ENCODE measurements at places on chromosomes 11 and 22.

DNA sequence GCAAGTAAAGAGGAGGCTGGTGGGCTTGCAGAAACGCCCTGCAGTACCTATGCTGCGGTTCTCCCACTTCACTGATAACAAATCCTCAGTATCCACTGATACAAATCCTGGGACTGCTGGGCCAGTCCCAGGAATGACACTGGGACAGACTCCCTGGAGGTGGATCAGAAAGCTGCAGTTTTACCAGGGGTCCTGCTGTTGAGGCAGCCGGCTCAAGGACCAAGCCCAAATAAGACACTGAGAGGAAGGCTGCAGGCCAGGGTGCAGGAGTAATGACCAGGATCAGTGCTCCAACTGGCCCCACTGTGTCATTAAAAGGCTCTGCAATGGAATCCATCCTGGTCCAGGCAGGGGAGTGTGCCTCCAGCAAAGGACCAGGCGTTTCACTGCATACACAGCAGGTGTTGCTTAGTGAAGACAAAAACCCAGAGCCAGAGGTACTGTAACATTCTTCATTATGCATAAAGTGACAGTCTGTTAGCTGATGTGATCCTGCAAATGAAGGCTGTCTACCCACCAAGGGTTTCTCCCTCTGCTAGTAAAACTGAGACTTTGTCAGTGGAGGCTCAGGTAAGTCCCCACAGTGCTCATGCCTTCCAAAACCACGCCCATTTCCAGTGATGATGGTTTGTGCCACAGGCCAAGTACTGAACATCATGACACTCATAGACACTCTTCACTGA lies 1.4 kb upstream of the C22orf39 start:
- no peak for DNase-seq

- DNase-seq = no peak
These were observed 28.9 kb downstream of the CARD18 start for GRCh38 chr11:105110688-105111030.

DNA sequence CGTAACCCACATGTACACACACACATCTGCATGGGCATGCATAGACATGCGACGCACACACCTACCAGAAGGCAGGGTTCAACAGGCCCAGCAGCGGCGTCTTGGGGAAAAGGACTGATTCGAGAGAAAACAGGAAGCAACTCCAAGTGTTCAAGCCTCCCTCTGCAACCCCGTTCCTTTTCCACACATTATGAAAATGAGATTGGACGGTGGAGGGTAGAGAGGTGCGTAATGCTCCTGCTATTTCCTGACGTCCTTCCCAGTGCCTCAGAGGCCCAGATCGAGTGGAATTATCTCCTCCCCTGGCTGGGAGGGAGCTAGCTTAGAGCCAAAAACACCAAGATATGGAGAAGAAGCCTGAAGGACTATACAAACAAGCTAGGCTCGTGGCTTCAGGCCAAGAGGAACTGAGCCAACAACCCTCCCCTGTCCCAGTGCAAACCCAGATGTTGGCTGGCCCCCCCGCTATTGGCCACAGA lies 289.2 kb downstream of the MN1 start:
- no peak for DNase-seq

DNA sequence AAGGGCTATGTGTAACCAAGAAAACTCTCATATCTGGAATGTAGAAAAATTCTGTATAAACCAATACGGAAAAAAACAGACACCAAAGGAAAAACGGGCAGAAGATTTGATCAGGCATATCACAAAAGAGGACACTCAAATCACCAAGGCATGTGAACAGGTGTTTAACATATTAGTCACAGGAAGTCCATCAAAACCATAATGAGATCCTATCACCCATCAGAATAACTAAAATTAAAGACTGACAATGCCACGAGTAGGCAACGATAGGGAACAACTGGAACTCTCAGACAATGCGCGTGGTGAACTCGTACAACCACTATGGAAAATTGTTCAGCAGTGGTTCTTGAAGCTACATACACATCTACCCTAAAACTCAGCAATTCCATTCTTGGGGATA lies 94.5 kb downstream of the MICAL3 start:
- DNase-seq = no peak

GRCh38 chr11:126930091-126930841 lies 70.3 kb downstream of the KIRREL3 start:
- DNase-seq = no peak

DNA sequence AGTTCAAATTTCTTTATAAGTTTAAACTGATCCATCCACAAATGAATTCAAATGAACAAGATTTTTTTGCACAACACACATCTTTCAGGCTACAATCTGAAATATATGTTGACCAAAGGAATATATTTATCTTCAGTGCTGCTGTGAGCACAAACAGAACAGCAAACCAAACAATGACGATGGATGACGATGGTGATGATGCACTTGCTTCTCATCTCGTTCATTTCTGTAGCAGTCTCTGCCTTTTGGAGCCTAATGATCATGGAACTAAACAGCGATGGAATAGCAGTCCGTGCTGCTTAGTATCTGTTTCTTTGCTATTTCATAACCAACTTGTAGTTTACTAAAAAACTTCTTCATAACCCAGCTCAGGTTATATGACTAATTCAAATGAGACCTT lies 220.7 kb upstream of the BLID start:
- no peak for DNase-seq

- DNase-seq = no peak
These were observed 6.5 kb downstream of the PIM3 start for GRCh38 chr22:49966774-49967705.

- DNase-seq = no peak
These were observed 375.6 kb downstream of the LARGE1 start for GRCh38 chr22:33544707-33545106.

GRCh38 chr11:83480251-83480650 lies 194.1 kb upstream of the CCDC90B start:
- DNase-seq = no peak

- DNase-seq = no peak
These were observed 18.8 kb upstream of the AMPD3 start for GRCh38 chr11:10436224-10436623.

DNA sequence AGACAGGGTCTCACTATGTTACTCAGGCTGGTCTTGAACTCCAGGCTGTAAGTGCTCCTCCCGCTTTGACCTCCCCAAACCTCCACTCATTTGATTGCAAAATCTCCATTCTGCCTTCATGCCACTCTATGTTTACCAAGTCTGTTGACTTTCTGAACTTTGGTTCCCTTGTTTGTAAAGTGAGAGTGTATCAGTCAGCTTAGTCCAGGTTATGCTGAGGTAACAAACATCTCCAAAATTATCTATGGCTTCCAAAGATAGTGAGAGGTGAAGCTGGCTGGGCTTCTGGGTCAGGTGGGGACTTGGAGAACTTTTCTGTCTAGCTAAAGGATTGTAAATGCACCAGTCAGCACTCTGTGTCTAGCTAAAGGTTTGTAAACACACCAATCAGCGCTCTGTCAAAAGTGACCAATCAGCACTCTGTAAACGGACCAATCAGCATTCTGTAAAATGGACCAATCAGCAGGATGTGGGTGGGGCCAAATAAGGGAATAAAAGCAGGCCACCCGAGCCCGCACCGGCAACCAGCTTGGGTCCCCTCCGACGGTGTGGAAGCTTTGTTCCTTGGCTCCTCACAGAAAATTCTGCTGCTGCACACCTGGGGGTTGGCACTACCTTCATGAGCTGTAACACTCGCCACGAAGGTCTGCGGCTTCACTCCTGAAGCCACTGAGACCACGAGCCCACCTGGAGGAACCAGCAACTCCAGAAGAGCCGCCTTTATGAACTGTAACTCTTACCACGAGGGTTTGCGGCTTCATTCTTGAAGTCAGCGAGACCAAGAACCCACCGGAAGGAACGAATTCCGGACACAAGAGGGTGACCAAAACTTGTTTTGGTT lies 109.3 kb downstream of the MIAT start:
- DNase-seq = no peak

DNA sequence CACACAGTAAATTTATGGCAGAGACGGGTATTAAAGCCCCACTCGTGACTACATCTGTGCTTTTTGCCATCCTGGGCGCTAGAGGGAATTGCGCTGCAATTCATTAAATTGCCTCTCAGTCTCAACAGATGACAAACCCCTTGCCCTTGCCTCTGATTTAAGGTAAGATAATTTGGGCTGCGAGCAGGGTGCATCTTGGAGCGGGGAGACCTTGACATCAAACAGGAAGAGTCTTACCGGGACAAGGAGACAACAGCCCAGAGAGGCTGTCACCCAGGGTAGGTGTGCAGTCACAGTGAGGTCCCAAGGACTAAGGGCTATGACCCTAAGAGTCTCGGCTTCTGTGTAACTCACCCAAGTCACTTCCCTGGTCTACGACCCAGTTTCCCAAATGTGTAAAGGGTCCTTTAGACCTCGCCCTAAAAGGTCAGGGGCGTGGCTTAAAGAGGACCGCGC lies 449 bp upstream of the TOM1 start:
- no peak for DNase-seq

DNA sequence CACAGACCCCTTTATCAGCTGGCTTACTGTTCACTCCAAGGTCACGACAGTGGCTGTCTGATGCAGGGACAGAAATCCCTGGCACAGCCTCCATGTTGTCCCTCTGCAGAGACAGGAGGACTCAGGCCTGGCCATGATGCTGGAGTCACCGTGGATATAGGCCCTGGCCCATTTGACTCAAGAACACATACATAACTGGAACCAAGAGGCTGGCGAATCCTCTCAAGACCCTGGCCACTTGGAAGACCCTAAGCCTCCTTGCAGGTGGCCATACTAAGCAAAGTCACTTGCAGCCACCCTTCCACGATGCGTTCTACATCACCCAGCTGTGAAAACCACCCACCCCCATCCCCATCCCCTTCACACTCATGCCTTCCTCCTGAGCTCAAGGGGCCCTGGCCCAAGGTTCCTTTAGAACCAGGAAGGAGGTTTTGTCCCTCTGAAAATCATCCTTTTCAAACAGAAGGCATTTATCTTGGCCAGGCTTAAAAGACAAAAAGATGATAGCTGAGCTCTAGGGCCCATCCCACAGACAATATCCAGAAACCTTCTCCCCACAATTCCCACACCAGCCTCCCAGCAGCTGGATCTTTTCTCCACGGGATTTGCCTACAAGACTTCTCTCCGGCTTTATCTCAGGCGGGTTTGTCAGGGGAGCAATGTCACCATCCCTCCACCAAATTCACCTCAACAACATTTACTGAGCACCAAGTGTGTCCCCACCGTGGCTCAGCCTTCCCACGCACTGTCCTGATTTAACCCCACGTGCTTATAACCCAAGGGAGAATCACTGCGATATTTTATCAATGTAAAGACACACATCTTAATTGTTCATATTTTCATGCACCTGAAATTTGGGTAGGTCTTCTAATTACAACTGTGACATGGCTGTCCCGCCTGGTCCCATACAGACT lies 123.4 kb upstream of the SERPIND1 start:
- no peak for DNase-seq

DNA sequence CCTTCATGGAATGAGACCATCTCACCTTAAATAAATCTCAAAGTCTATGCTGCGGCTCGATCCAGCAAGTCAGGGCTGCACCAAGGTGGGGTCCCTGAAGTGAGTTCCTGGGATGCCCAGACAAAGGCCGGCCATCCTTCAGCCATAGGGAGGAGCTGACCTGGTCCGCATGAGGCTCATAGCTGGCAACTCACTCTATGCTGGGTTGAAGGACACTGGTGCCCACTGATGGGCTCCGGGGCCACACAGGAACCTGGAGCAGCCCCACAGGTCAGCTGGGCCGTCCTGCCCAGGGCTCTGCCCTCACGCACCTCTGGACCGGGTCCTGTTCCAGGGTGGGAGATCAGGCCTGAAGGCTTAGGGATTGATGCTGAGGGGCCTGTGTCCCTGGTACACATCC lies 1339.3 kb downstream of the TBC1D22A start:
- no peak for DNase-seq

DNA sequence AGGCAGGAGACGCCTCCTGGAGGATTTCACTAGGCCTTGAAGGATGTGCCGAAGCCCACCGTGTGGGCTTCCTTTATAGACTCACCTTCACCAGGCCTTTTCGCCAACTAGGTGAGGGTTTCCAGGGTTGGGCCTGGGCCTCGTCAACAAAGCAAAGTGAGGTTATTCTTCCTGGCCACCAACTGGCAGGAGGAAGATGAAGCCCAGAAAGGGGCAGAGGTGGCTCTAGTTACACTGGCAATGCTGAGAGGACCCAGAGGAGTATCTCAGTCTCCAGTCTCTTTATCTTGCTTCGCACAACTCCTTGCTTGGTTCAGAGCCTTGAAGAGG lies 404 bp upstream of the RELT start:
- no peak for DNase-seq

DNA sequence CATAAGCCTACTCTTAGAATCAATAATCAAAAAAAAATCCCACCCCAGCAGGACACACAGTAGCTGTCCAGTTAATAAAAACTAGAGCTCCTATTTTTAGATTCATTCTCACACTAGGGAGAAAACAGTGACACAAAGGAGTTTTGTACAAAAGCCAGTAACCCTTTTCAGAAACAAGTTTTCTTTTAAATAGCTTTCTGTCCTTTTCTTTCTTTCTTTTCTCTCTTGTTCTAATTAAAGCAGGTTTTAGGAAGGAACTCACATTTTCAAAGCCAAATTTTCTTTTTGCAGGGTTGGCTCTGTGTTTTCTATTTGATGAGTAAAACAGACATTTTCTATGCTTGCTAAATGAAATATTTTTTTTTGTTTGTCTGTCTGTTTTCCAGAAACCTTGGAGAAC lies 1390.7 kb downstream of the FAM181B start:
- no peak for DNase-seq

- DNase-seq = no peak
These were observed 91.3 kb upstream of the SLC25A18 start for GRCh38 chr22:17471886-17472535.

DNA sequence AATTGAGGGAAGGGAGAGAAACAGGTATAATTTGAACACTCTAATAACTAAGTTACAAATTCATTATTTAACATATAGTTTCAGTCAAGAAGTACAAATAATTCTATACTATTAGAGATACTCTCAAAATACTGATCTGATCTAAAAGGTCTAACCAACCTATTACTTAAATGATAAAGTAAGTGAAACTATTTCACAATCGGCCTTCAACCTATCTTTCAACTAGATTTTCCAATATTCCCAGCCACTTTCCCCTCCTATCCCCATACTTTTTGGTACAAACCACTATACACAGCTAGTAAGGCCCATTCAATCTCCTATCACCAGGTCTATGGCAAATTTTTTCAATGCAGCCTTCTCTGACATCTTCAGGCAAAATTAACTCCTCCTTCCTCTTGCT lies 106.7 kb downstream of the SIK3 start:
- DNase-seq = no peak

- no peak for DNase-seq
These were observed 37.9 kb downstream of the DKK3 start for GRCh38 chr11:11970556-11970955.

GRCh38 chr11:90220391-90220790 lies 2.5 kb downstream of the CHORDC1 start:
- DNase-seq = no peak

GRCh38 chr22:38802671-38803121 lies 8.8 kb upstream of the DNAL4 start:
- DNase-seq = no peak
